ENCODE measurements at places on chromosomes 13 and 19. TPM values are rescaled to one million over a fixed set of nuclear protein-coding genes. Genes with fewer than 3 reads are reported as not detected.

DNA sequence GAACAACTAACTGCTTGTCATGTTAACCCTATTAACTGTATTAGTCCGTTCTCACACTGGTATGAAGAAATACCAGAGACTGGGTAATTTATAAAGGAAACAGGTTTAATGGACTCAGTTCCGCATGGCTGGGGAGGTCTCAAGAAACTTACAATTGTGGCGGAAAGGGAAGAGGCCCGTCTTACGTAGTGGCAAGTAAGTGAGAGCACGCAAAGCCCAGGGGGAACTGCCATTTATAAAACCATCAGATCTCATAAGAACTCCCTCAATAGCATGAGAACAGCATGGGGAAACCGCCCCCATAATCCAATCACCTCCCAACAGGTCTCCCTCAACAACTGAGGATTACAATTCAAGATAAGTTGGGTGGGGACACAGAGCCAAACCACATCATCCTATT, 34.7 kb downstream of the PHF11 start:
- no peak for DNase-seq

- DNase-seq = no peak
Measured at GRCh38 chr19:9966448-9966847, 30.1 kb upstream of the OLFM2 start.

GRCh38 chr13:33340631-33341030, 55.1 kb upstream of the STARD13 start:
- no peak for DNase-seq

Gene CD70
- not detected for polyA plus RNA-seq

GRCh38 chr13:105830821-105831220, 704.6 kb downstream of the EFNB2 start:
- DNase-seq = peak; percentile 59

Gene ICAM4
- 2.1 TPM for polyA plus RNA-seq

GRCh38 chr19:45879055-45879454, 6.9 kb downstream of the IRF2BP1 start:
- no peak for DNase-seq

Gene ATP8A2
- polyA plus RNA-seq = 0.79 TPM

- no peak for DNase-seq
Measured at GRCh38 chr13:31369213-31369612, 169.4 kb downstream of the B3GLCT start.

DNA sequence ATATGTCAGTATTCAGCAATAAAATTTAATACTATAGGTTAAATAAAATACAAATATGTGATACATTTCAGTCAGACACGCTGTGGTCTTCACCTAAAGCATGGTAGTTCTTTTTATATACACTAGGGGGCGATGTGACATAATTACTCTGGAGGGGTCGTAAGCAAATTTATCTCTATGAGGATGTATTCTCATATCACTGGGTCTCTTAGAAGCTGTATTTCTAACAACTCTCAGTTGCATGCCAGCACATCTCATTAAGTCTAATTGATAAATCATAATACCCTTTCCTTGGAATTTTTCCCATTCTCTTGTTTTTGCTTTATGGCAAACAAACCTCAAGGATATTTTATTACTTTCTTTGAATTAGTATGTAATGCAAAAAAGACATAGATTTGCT, 3.9 kb upstream of the PCDH17 start:
- DNase-seq = peak; percentile 27
